Cortex of kidney (tissue), 1 donor: ENCODE measurements at places on chromosomes 2 and 18.

GRCh38 chr18:48896875-48897511 lies 53.8 kb downstream of the SMAD7 start:
- DNase-seq = no peak

- no peak for DNase-seq
Measured at GRCh38 chr2:148926291-148926961, 51.4 kb downstream of the KIF5C start.

DNA sequence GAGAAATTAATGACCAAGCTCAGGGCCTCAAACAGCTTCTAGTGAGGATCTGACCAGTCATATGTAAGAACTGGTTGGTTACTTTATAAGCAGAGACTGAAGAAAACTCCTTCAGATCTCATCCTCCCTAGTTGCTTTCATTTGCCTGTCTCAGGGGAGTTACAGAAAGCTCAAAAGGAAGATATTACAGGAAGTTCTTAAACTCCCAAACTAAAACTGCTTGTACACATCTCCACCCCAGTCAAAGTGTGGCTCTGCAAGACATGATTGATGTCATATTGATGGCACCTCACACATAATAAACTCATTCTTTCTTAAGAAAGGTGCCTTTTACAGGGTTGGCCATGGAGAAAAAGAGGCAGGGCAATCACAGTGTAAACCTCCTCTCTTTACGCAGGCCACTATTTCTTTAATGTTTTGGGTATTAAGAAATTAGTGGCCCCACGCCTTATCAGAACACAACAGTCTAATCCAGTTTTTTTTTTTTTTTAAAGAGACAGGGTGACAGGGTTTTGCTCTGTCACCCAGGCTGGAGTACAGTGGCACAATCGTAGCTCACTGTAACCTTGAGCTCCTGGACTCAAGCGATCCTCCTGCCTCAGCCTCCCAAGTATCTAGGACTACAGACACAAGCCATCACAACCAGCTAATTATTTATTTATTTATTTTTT lies 62.6 kb upstream of the STK17B start:
- DNase-seq = no peak

GRCh38 chr18:10134204-10134603 lies 220.4 kb downstream of the VAPA start:
- DNase-seq = no peak
